ENCODE measurements at places on chromosomes 5 and 9.

- DNase-seq: no peak
Observed at GRCh38 chr9:137988051-137988450, 110.5 kb downstream of the CACNA1B start.

GRCh38 chr5:167857321-167857720 lies 434.1 kb upstream of the WWC1 start:
- no peak for DNase-seq

GRCh38 chr9:91741522-91741921 lies 208.5 kb downstream of the ROR2 start:
- DNase-seq: no peak

DNA sequence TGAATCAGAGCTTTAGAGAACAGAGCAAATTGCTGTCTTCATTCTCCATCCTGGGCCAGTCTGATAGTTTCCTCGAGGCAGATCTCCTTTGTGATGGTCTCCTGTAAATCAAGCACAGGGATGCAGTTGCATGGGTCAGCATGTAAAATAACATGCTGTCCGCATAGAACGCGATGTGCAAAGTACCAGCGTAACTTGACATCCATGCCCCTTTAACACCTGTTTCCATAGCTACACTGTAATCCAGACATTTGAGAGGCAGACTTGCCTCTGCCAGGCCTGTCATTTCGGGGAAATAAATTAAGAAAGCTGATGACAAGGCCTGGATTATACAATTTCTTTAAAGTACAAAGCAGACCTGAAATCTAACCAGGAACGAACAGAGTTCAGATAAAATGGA lies 413.5 kb downstream of the TLE4 start:
- DNase-seq: no peak

DNA sequence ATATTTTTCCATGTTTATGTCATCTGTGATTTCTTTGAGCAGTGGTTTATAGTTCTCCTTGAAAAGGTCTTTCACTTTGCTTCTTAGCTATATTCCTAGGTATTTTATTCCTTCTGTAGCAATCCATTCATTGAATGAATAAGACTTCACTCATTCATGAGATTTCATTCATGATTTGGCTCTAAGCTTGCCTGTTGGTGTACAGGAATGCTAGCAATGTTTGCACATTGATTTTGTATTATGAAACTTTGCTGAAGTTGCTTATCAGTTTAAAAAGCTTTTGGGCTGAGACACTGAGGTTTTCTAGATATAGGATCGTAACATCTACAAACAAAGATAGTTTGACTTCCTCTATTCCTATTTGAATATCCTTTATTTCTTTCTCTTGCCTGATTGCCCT lies 15.9 kb downstream of the RLN2 start:
- no peak for DNase-seq

GRCh38 chr5:179605026-179605833 lies 18.2 kb downstream of the HNRNPH1 start:
- DNase-seq: no peak

- no peak for DNase-seq
Observed at GRCh38 chr9:84750152-84750865, 80.8 kb downstream of the NTRK2 start.

DNA sequence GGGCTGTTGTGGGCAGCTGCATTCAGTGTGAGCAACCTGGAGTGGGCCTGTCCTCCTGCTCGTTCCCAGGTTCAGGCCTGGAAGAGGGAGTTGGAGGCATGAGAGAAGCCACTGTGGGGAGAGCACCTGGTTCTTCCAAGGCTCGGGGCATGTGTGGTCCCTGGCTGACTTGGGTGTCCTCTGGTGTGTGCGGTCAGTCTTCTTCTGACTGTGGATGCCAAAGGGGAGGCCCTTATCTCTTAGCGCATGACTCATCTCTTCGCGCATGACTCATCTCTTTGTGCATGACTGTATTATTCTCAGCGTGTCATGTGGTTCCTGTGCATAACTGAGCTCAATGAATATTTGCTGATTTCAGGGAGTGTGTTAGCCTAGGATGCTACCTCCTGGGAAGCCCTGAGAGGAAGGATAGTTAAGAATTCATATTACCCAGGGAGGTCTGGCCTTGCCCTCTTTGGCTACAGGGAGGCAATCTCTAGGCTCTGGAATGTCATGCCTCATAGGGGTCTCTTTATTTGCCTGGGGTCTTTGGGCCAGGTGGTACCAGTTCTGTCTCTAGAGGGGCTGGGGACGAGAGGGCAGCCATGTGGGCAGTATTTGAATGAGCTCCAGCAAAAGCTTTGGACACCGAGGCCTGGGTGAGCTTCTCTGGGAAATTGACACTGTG lies 188.7 kb downstream of the HSPA4 start:
- DNase-seq: no peak

DNA sequence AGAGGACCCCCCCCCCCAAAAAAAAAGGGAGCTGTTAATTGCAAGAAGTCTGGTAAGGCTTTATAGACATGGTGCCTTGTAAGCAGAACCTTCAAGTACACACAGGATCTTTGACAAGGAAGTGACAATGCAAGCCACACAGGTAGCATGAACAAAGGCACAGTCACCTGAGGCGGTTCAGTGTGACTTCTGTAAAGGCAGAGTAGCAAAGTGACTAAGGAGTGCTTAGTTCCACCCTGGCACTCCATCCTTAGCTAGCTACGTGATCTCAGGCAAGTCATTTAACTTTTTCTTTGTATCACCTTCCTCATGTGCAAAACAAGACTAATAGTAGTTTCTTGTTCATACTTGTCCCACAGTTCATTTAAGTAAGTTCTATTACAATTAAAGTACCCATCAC lies 282.0 kb downstream of the PRELID2 start:
- DNase-seq: no peak

DNA sequence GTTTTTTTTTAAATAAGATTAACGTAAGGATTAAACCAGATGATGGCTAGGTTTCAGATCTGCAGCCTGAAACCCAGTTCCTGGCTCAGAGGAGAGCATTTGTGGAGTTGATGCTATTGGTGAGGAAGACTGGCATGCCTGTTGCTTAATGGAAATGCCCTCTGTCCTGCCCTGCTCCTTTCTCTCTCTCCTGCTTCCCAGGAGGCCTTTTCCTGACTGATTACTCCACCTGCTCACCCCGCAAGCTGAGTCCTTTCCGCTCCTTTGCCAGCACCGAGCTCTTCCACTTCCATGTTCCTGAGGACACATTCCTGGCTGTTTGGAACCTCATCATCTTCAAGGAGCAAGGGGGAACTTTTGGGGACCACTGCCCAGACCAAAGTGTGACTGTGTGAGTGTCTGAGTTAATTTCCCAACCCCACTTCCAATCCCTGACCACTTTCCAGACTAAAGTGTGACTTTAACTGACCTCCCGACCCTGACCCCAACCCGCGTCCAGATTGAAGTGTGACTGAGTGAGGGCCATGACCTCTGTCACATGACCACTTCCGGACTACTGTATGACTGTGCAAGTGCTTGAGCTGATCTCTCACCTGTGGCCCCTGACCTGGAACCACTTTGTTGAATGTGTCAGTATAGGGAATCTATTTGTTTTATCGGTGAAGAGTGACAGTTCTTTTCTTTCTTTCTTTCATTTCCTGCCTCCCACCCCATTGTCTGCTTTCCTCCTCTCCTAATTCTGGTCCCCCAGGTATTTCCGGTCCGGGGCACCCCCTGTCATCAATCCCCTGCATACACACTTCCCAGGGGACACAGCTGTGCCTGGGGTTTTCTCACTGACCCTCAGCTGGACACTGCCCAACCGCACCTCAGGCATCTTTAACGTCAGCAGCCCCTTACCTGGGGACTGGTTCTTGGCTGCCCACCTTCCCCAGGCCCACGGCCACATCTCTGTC lies 5.5 kb downstream of the TMEM8B start:
- DNase-seq: no peak

DNA sequence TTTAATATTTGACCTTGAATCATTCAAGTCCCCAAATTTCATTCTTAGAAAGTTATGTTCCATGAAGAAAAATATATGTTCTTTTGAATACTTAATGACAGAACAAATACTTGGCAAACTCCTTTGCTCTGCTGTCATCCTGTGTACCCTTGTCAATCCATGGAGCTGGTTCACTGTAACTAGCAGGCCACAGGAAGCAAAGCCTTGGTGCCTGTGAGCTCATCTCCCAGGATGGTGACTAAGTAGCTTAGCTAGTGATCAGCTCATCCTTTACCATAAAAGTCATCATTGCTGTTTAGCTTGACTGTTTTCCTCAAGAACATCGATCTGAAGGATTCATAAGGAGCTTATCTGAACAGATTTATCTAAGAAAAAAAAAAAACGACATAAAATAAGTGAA lies 65.4 kb downstream of the WDR41 start:
- no peak for DNase-seq

- no peak for DNase-seq
Observed at GRCh38 chr5:176733406-176734262, 76.7 kb upstream of the UNC5A start.

DNA sequence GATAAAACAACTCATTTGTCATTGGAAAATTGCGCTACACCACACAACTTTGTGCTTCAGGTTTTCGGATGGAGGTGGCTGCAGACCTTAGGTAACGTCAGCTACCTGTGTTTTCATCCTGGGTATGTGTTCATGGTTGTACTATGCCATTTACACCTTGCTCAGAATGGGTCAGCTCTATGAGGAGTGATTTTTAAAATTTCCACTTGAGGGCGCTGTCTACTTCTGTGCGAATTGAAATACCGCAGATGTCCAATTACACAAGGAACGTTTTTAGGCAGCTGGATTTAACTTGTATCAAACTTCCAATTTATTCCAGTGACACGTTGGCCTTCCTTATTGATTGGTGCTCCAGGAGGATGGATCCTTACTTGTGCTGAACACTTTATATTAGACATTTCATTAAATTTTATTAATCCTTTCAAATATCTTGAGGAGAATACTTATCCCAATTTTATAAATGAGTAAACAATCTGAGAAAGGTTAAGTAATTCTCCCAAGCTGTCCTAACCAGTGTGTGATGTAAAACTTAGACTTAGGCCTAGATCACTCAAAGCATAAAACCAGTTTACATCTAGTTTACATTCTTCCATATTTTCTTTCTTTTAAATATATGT lies 23.4 kb downstream of the DMRTA1 start:
- DNase-seq: peak; percentile 71

GRCh38 chr5:66459728-66460127 lies 136.5 kb upstream of the MAST4 start:
- no peak for DNase-seq

- peak; percentile 48 for DNase-seq
Observed at GRCh38 chr5:1468247-1468612, 23.0 kb upstream of the SLC6A3 start.

GRCh38 chr9:32551276-32552051 lies 663 bp upstream of the SMIM27 start:
- peak; percentile 38 for DNase-seq

DNA sequence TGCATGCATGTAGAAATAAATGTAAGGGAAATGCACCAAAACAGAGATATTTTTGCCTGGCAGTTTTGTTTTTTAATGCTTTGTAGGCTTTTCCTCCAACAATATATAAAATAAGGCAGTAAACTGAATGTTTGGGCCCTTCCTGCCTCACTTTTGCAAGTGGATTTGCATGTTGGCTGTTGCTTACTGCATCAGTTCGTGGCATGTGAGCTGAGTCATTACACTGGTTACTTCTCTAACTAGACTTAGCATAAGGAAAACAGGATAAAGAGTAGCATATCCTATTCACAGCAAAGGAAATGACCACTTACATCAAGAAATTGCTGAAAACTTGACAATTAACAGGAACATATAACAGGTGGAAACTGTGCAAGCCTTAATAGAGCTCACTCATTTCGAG lies 113.4 kb downstream of the TLE1 start:
- DNase-seq: no peak

GRCh38 chr5:170863646-170864045 lies 1.8 kb downstream of the RANBP17 start:
- no peak for DNase-seq

- DNase-seq: no peak
Observed at GRCh38 chr5:107319901-107320300, 350.8 kb downstream of the EFNA5 start.

DNA sequence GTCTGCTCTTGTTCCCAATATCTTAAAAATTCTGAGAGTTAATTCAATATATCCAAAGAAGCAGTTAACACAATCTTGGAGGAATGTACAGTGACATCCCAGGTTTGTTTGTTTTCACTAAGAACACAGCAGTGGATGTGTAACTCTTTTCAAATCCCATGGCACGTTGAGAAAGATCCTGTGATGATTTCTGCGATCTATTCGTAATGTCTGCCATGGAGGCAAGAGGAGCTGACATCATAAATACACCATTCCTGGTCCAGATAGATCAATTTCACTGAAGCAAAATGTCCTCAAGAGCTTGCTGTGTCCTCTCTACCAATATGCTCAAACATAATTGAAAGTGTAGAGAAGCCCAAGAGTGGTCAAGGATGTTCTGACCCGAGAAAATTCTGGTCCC lies 252.8 kb upstream of the TRIM32 start:
- no peak for DNase-seq

All from NCI-H1930 (cell line).